ENCODE measurements at places on chromosomes 16 and 17.

DNA sequence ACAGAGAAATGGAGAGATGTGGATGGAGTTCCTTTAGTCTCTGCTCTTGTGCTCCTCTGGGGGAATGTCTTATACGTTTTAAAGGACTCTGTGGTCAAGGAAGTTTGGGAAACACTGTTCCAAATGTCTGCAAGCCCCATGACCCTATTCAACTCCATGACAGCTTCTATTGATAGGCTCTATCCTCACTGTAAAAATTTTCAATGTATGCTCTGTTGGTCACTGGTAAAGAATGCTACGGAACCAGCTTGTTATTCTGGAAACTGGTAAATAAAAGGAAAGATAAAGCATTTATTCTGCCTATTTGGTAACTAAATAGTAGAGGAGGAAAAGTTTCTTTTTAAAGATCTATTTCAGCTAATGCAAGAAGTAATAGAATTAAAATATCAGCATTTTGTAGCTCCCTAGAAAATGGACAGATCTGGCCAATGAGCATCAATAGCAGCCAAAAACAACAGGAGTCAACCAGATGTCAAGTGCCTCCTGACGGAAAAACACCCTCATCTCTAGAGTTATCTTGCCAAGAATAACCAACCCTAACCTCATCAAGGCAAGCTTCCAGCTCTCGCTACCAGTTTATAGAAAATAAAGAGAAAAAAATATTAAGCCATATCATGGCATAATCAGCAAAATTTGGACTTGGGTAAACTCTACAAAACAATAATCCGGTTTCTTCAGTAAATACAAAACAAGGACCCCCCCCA, 16.1 kb downstream of the GDE1 start:
- peak; percentile 63 for DNase-seq

DNA sequence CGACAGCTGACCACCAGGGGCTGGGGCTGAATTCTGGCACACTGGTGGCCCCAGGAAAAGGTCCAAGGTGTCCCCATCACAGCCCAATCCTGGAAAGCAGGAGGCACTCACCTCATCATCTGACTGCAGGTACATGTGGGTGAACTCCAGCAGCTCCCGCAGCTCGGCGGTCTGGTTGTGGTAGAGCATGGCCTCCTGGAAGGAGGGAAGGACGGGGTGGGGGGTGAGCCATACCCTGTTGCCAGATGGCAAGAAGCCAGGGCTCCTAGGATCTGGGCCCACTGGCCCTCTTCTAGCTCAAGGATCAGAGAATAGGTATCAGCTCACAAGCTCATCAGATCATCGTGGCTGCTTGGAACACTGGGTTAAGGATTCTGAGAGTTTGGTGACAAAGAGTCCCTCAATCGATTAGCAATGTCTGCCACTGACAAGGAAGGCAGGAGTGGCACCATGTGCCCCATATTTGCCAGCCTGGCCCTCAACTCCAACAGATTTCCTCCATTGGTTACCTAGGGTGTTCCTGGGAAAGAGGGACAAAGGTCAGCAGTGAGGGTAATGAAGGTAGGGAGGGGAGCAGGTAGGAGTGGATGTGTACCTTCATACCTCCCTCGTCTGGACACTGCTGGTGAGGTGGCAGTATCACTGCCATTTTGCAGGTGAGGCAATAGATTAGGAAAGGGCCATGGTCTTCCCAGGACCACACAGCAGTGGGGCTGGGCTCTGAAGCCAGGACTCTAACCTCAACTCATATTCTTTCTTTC, 4.9 kb downstream of the P3H4 start:
- DNase-seq, result no peak

GRCh38 chr16:102060-102855, 24.2 kb downstream of the MPG start:
- peak; percentile 73 for DNase-seq

DNA sequence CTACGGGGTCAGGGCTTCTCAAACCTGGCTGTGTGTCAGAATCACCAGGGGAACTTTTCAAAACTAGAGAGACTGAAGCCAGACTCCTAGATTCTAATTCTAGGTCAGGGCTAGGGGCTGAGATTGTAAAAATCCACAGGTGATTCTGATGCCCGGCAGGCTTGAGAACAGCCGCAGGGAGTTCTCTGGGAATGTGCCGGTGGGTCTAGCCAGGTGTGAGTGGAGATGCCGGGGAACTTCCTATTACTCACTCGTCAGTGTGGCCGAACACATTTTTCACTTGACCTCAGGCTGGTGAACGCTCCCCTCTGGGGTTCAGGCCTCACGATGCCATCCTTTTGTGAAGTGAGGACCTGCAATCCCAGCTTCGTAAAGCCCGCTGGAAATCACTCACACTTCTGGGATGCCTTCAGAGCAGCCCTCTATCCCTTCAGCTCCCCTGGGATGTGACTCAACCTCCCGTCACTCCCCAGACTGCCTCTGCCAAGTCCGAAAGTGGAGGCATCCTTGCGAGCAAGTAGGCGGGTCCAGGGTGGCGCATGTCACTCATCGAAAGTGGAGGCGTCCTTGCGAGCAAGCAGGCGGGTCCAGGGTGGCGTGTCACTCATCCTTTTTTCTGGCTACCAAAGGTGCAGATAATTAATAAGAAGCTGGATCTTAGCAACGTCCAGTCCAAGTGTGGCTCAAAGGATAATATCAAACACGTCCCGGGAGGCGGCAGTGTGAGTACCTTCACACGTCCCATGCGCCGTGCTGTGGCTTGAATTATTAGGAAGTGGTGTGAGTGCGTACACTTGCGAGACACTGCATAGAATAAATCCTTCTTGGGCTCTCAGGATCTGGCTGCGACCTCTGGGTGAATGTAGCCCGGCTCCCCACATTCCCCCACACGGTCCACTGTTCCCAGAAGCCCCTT, 10.9 kb downstream of the STH start:
- no peak for DNase-seq

DNA sequence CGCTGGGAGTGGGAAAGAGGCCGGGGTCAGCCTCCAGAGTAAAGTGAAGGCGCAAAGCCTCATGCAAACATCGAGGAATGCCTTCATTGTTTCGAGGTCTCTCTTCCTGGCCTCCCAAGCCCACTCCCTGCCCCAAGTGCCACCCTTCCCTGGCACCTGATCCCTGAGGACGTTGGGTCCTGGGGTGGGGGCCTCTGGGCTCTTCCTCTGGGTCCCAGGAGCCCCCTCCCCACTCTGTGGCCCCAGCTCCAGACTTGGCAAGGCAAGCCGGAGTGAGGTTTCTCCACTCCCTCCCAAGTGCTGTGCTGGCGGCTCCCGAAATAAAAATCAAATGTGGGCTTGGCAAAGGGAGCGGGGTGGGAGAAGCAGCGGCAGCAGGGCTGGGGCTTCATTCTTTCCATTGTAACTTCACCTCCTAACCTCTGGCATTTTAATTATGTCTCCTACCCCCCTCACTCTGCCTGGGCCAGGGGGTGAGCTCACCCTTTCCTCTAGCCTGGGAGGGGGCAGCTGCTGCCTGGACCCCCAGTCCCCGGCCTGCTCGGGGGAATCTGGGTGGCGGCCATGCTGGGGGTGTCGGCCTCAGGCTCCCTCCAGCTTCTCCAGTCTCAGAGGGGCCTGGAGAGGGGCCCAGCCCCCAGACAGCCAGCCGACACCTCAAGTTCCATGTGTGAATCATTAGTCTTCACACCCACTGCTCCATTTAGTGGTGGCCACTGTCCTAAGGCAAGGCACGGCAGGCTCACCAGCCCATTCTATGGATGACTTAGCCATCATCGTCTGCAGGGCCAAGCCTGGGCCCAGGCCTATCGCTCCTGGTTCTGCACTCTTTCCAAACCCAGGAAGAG, 14.6 kb upstream of the TMEM92 start:
- no peak for DNase-seq

DNA sequence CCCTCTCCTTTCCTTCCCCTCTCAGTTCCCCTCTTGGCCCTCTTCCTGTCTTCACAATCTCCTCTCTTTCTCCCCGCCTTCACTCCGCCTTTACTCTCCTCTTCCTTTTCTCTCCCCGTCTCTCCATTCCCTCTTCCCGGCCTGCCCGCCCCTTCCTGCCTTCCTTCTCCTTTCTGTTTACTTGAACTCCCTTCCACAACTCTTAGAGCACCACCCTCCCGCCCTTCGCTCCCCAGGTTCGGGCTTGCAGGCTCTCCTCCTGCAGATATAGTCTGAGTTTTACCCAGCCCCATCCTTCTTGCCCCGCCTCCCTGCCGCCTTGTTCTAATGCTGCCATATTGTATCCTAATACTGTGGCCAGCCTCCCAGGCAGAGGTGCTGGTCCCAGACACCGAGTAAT, 201.5 kb upstream of the N4BP1 start:
- DNase-seq, result no peak

GRCh38 chr16:83147244-83147643, 520.5 kb downstream of the CDH13 start:
- DNase-seq, result no peak

GRCh38 chr17:14134456-14134855, 65.2 kb downstream of the COX10 start:
- no peak for DNase-seq

DNA sequence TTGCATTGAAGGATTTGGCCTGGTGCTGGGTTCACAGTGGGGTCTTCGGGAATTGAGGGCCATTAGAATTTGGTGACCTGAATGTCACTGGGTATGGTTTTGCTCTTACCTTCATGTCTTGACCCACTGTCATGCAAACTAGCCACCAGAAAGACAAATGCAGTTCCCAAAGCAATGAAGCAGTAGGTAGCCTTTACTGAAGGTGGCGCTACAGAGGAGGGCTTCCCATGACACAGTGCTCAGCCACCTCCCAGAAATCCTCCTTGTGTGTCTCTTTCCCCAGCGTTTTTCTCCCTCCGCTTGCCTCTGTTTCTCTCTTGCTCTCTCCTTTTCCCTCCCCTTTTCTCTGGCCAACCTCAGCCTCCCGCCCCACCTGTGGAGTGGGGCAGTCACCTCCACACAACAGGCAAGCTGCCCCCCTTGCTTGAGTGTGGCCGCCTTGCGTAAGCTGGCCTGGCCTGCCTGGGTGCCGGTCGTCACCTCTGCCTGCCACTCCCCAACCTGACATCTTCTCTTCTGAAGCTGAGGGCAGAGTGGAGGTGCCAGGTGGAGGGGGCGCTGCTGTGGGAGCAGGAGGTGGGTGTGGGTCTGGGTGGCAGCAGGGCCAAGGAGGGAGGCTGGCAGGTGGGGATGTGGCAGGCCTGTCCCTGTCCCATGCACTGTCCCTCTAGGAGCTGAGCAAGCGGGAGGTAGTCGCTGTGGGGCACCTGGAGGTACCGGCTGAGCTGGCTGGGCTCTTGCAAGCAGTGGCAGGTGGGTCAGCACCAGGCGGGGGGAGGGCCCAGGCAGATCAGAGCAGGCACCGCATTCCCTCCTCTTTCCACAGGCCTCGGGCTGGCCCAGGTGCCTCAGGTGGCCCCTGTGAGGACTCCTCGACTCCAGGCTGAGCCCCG, 34.7 kb downstream of the MYO15A start:
- peak; percentile 41 for DNase-seq

DNA sequence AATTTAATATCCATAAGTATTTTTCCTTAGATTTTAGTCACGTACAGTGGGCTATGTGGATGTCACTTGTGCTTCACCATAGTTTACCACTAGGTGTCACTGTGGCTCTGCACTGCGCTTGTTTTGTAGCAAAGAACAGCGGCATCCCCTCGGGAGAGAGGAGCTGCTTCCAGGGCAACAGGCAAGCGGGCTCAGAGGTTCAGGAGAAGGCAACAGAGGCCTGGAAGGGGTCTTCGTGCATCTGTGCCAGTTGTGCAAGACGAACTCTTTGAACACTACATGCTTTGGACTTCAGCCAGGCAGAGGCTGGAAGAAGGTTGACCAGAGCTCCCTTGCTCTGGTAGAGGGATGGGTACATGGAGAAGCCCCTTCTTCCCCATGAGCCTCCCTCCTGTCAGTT, 20.6 kb downstream of the CYB561 start:
- DNase-seq, result peak; percentile 91

- no peak for DNase-seq
These were observed 32.3 kb downstream of the FBXO31 start for GRCh38 chr16:87351320-87351698.

DNA sequence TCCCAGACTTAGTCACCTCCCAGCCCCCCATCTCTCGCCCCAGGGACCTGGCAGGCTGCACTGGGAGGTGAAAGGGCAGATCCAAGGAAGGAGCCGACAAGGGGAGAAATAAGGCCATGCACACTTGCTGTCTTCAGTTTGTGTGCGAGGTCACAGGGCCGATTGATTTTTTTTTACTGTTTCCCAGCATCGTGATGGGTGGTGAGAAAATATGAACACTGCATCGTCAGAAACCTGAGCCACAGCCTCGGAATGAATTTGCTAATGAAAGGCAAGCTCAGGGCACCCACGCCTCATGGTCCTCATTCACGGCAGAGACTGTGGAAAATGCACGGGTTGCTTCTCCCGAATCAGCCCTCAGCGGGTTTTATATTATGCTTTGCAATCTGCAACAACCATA, 98.0 kb downstream of the SOCS1 start:
- DNase-seq, result no peak

- DNase-seq, result no peak
These were observed 99.0 kb downstream of the PRKCA start for GRCh38 chr17:66401364-66401763.

DNA sequence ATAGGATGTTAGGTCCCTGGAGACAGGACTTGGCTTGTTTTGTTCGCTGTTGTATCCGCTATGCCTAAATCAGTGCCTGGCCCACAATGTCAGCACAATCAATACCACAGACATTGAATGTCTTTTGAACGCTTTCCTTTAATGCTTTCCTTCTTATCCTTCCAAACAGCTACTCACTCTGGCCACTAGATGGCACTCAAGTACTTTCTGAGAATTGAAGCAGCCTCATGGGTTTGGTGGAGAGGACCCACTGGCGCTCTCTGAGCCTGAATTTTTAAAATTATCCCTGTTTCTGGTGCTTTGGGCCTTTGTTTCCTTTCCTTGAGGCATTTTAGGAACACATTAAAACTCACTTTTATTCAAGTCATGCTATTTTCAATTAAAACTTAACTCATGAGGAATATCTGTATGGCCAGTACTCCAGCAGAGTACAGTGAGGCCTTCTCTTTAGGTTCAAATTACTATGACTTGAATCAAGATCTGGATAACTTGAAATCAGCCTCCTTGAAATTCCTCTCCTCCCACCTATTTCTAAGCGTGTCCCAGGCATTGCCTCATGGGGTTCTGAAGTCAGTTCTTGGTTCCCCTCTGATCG, 3.2 kb upstream of the NLRP1 start:
- DNase-seq, result peak; percentile 79

DNA sequence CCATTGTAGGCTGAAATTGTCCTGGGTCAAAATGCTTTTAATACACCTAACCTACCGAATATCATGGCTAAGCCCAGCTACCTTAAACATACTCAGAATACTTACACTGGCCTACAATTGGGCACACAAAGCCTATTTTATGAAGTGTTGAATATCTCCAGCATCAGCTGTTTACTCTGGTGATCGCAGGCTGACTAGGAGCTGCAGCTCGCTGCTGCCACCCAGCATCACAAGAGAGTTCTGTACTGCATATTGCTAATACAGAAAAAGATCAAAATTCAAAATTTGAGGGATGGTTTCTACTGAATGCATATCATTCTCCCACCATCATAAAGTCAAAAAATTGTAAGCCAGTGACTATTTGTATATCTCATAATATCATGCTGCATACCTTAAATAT, 55.3 kb downstream of the ULK2 start:
- peak; percentile 7 for DNase-seq
